Tibial nerve (tissue), 4 donors: ENCODE measurements at places on chromosomes 2 and 18.

DNA sequence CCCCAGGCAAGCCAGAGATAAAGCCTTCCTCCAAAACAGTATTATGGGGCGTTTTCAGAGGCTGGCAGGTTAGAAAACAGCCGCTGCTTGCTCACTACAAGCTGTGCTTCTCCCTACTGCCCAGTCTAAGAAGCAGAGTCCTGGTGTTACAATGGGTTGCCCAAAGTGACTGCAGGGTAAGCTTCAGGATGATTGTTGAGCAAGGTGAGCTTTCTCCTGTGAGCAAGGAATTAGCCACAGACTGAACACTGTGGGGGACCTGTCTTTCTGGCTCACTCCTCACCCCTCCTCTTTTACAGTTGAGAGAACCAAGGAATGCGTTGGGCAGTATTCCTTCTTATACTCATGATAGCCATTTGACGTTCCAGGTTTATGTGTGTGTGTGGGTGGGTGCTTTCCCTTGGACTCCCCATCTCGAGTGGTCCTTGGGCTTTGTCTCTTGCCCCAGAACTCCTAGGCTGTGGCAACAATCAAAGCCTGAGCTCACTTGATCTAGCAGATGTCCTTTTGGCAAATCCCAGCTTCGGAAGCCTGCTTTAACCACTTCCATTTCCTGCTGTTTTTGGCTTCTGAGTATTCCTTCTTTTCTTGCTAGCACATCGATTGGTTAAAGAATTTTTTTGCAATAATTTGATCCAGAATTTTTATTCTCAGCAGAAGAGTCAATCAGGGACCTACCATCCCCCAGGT, 47.5 kb downstream of the KDM3A start:
- H3K27me3 ChIP-seq: no peaks in the 10 kb centered on the region
- H3K27ac ChIP-seq: no peak overlapping the region
- H3K4me1 ChIP-seq: peaks cover 2% of the 10 kb centered on the region
- H3K36me3 ChIP-seq: peaks cover 31% of the 10 kb centered on the region
- DNase-seq: no peak

DNA sequence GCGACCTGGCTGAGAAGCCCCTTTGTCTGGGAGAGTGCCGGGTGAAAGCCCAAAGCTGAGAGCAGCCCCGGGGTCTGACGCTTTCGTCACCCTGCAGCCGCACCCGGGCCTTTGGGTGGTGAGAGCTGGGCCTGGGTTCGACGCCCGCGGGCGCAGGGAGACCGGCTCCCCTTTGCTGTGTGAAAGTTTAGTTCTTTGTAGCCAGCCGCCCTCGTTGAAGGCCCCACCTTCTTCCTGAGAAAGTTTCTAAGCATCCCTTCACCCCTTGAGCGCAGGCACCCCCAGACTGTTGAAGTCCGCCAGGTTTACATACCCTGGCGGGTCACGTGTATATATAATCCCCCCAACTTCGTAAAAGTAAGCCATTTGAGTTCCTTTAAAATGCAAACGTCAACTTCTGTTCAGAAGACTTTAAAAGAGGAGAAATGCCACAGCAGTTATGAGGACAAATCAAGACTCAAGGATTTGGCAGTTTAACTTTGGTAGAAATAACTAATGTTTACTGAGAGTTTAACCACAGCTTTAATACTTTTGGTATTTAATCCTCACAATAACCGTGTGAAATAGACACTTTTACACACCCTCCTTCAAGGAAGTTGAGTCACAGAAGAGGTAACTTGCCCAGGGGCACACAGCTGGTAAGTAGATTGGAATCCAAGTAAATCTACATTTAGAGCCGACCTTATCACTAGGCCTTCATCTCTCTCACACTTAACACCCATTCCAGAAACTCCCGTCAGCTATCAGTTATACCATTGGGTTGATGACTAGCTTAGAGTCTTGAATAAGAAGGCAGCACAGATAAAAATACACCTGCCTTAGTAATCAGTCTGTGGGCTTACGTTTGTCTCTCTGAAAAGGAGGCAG, 1.1 kb upstream of the MBOAT2 start:
- no peak for DNase-seq
- H3K27me3 ChIP-seq: no peaks in the 10 kb centered on the region
- H3K4me1 ChIP-seq: peaks cover 3% of the 10 kb centered on the region
- no peaks in the 10 kb centered on the region for H3K36me3 ChIP-seq
- peak overlapping the region; percentile 71 for H3K4me3 ChIP-seq
- H3K27ac ChIP-seq: peak overlapping the region; percentile 94

- H3K4me1 ChIP-seq: no peaks in the 10 kb centered on the region
- no peak overlapping the region for H3K27ac ChIP-seq
- H3K36me3 ChIP-seq: no peaks in the 10 kb centered on the region
- H3K27me3 ChIP-seq: no peaks in the 10 kb centered on the region
- H3K4me3 ChIP-seq: no peak overlapping the region
- DNase-seq: no peak
Measured at GRCh38 chr2:161983866-161984265, 90.1 kb downstream of the DPP4 start.

DNA sequence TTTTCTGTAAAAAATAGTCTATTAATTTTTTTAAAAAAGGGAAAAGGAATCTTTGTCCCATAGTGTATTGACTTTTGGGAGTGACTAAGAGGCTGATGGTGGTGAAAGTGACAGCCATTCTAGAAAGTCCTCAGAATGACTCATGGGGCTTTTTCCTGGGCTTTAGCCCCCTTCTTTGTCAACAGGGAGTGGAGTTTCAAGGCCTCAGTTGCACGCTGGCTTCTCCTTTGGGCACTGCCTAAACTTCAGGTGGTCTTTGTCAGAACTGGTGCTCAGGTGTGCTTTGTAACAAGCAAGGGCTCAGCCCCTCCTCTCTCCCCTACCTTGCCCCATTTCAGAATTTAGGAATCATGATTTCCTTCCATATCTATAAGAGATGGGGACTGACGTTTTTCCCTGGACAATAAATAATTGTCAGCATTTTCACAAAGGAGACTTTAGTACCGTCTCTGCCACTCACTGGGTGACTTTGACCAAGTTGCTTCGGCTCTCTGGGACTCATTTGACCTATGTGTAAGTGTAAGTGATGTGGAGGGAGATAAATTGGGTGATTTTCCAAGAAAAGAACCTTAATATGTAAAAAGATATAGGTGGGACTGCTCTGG, 61.2 kb upstream of the IGFBP2 start:
- H3K36me3 ChIP-seq: no peaks in the 10 kb centered on the region
- no peaks in the 10 kb centered on the region for H3K4me1 ChIP-seq
- DNase-seq: no peak
- H3K4me3 ChIP-seq: no peak overlapping the region
- no peak overlapping the region for H3K27ac ChIP-seq

GRCh38 chr18:6478121-6478520, 63.4 kb upstream of the L3MBTL4 start:
- no peak overlapping the region for H3K4me3 ChIP-seq
- H3K27me3 ChIP-seq: no peaks in the 10 kb centered on the region
- peaks cover 12% of the 10 kb centered on the region for H3K4me1 ChIP-seq
- H3K36me3 ChIP-seq: no peaks in the 10 kb centered on the region
- no peak for DNase-seq

DNA sequence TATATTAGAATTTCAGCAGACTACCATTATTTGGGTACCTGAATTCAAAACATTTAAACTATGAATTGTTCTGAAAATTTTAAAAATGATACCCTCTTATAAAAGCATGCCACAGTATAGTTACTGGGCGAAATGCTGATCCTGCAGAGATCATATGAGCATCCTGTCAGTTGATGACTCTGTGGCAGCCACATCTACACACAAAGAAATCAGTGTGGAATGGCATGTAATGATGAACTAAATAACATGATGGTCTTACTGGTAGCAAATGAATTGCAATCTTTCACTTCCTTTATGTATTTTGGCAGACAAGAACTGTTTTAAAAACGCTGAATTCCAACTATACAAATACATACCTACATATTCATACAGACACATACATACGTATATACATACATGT, 38.3 kb downstream of the MRPS9 start:
- no peaks in the 10 kb centered on the region for H3K36me3 ChIP-seq
- no peaks in the 10 kb centered on the region for H3K27me3 ChIP-seq
- H3K4me1 ChIP-seq: no peaks in the 10 kb centered on the region
- DNase-seq: no peak
- no peak overlapping the region for H3K4me3 ChIP-seq

DNA sequence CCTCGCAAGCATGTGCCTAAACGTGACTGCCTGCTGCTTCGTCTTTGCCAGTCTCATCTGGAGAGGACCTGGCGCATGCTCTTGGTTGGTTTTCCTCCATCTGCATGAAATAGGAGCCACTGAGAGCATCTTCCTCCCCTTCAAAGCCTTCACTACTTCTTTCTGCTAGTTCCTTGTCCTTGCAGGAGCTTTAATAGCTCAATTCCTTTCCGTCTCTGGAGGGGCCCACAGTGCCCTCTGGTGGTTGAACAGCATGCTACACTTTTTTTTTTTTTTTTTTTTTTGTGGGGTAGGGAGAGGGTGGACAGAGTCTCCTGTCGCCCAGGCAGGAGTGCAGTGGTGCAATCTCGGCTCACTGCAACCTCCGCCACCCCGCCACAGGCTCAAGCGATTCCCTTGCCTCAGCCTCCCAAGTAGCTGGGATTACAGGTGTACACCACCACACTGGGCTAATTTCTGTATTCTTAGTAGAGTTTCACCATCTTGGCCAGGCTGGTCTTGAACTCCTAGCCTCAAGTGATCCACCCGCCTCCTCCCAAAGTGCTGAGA, 59.6 kb downstream of the SP110 start:
- H3K27me3 ChIP-seq: no peaks in the 10 kb centered on the region
- no peak overlapping the region for H3K27ac ChIP-seq
- H3K36me3 ChIP-seq: no peaks in the 10 kb centered on the region
- H3K4me1 ChIP-seq: no peaks in the 10 kb centered on the region

GRCh38 chr2:9099341-9099751, 95.9 kb upstream of the MBOAT2 start:
- DNase-seq: no peak
- H3K4me3 ChIP-seq: no peak overlapping the region
- H3K27ac ChIP-seq: no peak overlapping the region
- H3K36me3 ChIP-seq: no peaks in the 10 kb centered on the region
- no peaks in the 10 kb centered on the region for H3K4me1 ChIP-seq
- H3K27me3 ChIP-seq: no peaks in the 10 kb centered on the region

- no peak overlapping the region for H3K4me3 ChIP-seq
- H3K36me3 ChIP-seq: peaks cover 3% of the 10 kb centered on the region
- DNase-seq: no peak
- peaks cover 13% of the 10 kb centered on the region for H3K4me1 ChIP-seq
- no peaks in the 10 kb centered on the region for H3K27me3 ChIP-seq
- no peak overlapping the region for H3K27ac ChIP-seq
Measured at GRCh38 chr2:9558948-9559381, 3.3 kb upstream of the ADAM17 start.

DNA sequence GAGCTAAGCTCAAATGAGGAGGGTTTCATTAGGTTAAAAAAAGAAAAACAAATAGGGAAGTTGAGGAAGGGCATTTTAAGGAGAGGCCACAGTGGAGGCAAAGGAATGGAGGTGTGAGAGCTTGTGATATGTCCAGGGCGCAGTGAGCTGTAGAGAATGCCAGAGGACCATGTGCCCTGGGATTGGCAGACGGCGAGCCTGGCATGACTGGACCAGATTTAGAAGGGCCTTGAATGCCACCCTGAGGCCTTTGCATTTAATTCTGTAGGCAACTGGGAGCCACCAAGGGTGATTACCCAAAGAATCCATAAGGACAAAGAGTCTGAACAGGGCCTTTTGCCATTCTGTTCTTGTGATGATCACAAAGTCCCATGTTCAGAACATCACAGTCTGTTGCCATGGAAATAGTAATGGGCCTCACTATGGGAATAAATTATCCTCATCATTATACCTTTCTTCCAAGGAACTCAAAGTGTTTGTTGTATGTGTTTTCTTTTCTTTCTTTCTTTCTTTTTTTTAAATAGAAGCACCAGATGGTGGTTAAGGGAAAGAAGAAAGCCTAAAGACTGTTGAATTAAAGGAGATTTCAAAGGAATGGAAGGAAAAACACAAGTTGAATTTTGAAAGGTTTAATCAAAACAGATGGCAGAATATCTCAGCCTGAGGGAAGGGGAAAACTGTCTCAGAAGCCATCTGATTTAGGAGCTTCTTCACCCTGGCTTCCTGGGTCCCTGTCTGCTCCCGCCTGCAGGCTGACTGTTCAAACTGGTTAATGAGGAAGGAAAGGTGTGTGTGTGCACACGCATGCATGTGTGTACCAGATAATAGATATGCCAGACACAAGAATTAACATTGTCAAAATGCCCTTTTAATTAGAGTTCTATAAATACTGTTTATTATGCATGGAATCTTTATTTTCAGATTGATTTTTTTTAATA, 31.6 kb upstream of the NCOA1 start:
- no peak overlapping the region for H3K4me3 ChIP-seq
- no peak for DNase-seq
- H3K27ac ChIP-seq: no peak overlapping the region
- H3K36me3 ChIP-seq: no peaks in the 10 kb centered on the region
- H3K27me3 ChIP-seq: no peaks in the 10 kb centered on the region

DNA sequence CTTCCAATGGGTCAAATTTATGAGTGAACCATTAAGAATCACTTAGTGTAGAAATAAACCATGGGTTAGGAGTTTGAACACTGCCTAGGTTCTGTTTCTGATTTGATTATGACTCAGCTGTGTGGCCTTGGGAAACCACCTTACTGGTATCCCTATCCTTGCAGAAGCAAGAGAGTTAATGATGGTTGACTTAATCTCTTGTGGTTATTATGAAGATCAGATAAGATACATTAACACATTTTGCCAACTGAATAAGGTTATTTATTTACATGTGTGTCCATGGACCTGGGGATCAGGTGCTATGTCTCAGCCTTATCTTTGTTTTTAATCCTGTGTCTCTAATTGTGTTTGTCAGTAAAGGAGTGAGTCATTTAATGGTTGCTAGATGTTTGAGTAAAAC, 5.4 kb upstream of the KCNJ13 start:
- peaks cover 13% of the 10 kb centered on the region for H3K36me3 ChIP-seq
- DNase-seq: no peak
- H3K4me1 ChIP-seq: peaks cover 5% of the 10 kb centered on the region
- H3K27ac ChIP-seq: no peak overlapping the region
- H3K27me3 ChIP-seq: no peaks in the 10 kb centered on the region
